MCF 10A (cell line): ENCODE measurements at places on chromosomes 7 and 10.

- DNase-seq: no peak
Measured at GRCh38 chr10:74977072-74977471, 134.4 kb upstream of the SAMD8 start.

DNA sequence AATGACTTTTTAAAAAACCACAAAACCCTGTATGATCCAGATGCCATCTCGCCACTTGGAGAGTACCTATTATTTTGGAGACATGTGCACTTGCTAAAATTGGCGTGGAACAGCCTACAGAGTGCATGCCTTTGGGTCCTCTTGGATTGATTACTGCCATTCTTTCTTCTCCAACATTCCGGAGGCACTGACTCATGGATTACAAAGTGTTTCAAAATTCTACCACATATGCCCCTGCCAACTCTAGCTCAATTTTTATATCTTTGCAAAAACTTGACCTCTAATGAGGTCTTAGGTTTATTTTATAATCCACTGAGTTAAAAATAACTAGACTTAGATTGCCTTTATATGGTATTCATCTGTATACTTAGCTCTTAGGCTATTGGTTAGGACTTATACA is 55.8 kb upstream of the KIF5B start:
- peak; percentile 82 for DNase-seq

GRCh38 chr10:129949891-129950291 is 14.2 kb downstream of the EBF3 start:
- DNase-seq: no peak

DNA sequence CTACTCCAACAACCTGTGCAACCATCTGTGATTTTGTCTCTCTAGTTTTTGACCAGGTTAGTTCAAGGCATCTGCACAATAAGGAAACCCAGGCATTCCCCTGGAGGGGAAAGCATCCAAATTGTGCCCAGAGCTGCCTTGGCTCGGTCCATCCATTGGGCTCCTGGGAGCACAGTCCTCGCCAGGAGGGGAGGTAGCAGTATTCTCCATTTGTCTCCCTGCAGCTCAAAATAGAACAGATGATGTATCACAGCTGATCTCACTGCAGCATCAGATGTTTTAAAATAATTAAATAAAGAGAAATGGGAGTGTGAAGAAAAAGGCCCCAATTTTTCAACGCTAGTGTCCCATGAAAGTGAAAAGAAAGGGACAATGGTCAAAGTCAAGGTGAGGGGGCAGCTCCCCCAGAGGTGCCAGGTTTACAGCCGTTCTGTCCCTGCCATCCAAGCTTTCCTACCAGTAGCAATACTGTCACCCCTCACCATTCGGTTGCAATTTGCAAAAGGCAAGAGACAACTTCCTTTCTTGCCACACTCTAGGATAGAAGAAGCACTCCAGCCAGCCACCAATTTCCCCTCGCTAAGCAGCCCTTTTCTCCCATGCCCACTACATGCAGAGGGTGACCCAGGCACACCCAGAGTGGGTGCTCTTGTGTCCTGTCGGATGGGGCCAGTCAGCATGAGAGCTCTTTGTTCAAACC is 43.7 kb downstream of the KCNMA1 start:
- no peak for DNase-seq

- no peak for DNase-seq
Measured at GRCh38 chr7:28618383-28618782, 206.1 kb downstream of the CREB5 start.

DNA sequence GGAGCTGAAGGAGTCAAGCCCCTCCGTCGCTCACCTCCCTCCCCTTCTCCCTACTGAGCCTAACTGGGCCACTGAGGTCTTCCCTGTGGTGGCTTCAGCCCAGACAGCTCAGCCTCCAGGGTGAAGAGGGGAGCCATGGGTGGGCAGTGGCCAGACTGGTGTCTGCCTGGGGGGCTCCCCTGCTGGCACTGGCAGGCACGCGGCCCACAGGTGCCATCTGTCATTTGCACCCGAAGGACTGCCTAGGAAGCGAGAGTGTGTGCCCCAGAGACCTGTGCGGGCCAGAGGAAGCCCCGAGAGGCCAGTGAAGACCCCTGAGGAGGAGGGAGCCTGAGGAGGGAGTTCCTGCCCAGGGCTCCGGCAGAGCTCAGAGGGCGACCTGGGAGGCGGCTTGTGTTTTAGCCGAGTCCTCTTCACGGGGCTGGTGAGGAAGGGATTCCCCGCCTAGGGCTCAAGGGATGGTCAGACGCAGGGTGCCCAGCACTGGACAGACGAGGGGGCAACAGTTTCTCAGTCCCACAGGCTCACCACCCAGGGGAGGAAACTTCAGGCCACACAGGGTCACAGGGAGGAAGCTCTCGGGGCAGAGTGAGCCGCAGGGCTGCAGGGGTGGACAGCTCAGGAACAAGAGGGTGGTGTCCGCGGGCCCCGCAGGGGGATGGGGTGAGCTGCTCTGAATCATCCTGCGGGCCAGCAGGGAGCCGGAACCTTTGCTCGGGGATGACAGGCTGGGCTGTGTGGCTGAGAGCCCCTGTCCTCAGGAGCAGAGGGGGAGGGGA is 76.2 kb upstream of the PPP2R2D start:
- DNase-seq: no peak

GRCh38 chr7:101565601-101566209 is 63.4 kb downstream of the MYL10 start:
- DNase-seq: no peak

GRCh38 chr7:131665021-131665420 is 108.6 kb upstream of the PODXL start:
- DNase-seq: no peak

DNA sequence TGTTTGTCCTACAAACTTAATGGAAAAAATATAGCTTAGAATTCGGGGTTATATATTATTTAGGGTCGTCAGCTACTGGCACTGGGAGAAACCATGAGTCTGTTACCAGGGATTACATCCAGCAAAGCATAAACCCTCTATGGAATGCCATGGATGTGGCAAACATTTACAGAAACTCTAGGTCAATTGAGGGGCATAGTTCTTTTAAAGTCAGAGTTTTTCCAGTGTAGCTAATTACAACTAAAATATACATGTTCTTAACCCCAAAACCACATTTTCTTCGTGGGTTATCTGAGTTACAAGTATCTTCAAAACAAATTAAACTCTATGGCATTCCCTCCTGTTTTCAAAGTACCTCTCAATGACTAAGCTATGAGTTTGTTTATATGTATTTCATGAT is 99.3 kb upstream of the THSD7A start:
- no peak for DNase-seq

DNA sequence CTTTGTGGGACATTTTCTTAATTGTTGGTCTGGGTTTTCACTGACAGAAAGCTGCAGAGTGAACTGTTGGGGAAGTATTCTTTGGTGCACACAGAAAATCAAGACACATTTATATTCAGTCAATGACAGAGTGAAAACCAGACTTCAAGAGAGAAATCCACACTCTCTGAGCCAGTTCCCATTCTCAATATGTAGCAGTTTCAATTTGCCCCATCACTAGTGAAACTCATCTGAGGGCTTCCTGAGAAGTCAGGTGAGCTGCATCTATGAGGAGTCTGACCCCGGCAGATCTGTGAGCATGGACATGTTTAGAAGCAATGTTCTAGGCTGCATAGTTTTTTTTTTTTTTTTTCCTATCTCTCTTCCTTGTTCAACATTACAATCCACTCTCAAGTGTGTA is 163.7 kb upstream of the AHR start:
- no peak for DNase-seq

GRCh38 chr7:25665374-25665773 is 437.1 kb upstream of the NPVF start:
- DNase-seq: no peak

DNA sequence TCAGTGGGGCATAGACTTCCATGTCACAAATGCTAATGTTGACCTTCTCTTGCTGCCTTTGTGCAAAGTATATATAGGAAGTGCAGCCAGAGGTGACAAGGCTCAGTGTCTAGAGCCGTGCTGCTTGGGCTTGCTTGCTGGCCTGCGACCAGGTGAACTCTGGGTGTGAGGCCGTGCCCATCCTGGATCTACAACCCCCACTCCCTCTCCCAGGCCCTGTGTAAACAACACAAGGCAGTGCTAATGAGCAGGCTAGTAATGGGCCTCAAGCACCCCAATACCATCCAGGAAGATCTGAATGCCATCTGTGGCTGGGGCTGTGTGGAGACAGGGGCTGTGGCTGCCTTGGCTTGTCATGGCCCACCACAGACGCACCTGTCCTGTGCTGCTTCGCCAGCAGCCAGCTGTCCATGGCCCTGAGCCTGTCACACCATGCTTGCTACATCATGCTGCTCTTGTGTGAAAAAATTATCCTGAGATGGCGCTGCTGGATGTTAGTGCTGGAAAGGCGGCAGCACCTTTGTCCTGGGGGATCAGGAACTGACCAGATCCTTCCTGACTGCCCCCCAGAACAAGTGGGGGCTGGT is 107.6 kb upstream of the ZNF92 start:
- no peak for DNase-seq

DNA sequence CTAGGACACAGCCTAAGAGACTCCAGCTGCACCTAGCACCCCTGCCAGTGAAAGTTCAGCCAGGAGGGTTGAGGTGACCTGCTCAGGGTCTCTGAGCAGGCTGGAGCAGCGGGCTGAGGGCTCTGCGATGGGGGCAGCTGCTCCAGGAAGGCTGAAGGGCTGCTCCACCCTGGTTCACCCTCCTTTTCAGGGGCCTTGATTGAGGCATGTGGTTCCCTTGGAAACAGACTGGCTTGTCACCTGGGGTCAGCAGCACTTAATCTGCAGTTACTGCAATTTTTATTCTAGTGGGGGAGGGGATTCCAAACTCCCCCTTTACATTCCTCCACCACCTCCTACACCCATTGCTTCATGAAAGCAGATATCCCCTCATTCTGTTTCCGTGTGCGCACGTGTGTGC is 85.3 kb upstream of the UNC5B start:
- DNase-seq: no peak

DNA sequence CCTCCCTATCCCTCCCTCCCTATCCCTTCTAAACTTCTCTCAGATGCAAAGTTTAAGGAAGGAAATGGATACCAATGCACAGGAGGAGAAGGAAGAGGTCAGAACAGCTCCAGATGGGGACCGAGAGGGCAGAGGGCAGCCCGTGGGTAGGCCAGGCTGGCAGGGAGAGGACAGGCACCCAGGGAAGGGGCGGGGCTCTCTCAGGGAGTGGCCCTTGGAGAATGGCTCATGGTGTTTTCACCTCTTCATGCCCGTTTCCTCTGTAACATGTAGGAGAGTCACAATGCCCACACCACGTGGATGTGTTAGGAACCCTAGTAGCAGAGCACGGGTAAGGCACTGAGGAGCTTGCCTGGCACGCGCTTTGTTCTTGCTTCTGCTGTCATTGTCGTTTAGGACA is 264.5 kb downstream of the CELF2 start:
- DNase-seq: no peak

- no peak for DNase-seq
Measured at GRCh38 chr7:16791905-16792698, 12.7 kb downstream of the AGR2 start.

- no peak for DNase-seq
Measured at GRCh38 chr10:71135236-71135635, 77.1 kb upstream of the UNC5B start.

GRCh38 chr7:116691664-116692063 is 19.7 kb downstream of the MET start:
- DNase-seq: peak; percentile 66
